NCI-H1092 (cell line): ENCODE measurements at places on chromosomes 2 and 18.
A peak's percentile ranks its signal among the peaks of the same experiment; 100 is the strongest.

GRCh38 chr2:76579911-76580310, 869.2 kb upstream of the GCFC2 start:
- no peak for DNase-seq

- no peak for DNase-seq
These were observed 20.2 kb downstream of the PIK3C3 start for GRCh38 chr18:41975284-41975683.

GRCh38 chr2:232488721-232489300, 1.2 kb upstream of the ECEL1 start:
- DNase-seq = no peak

- DNase-seq = peak; percentile 4
These were observed at the start of gene EMX1 for GRCh38 chr2:72917138-72917876. Gene EMX1 (plus strand): TSS chr2:72917519. CDS start chr2:72917853, 334 bp downstream.

GRCh38 chr18:52344881-52345280, 4.9 kb downstream of the DCC start:
- DNase-seq = no peak

GRCh38 chr18:12767580-12768155, 64.8 kb downstream of the PSMG2 start:
- no peak for DNase-seq

DNA sequence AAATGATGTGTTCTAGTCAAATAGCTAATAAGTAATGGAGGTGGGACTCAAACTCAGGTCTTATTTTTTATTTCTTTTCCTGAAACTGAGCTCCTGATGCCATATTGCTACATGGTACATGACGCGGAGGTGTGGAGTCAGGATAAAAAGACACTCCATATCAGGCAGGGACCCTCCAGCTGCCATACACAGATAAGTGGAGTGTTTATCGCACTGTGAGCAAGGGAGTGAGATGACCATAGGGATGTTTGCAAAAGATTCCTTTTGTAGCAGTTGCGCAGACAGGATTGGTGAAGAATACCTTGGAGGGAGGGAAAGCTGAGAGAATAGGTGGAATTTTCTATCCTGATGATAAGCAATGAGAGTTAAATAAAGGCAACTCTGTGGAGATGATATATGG, 657.2 kb downstream of the RNF144A start:
- no peak for DNase-seq

GRCh38 chr18:27136208-27136535, 48.9 kb downstream of the CHST9 start:
- DNase-seq = no peak

DNA sequence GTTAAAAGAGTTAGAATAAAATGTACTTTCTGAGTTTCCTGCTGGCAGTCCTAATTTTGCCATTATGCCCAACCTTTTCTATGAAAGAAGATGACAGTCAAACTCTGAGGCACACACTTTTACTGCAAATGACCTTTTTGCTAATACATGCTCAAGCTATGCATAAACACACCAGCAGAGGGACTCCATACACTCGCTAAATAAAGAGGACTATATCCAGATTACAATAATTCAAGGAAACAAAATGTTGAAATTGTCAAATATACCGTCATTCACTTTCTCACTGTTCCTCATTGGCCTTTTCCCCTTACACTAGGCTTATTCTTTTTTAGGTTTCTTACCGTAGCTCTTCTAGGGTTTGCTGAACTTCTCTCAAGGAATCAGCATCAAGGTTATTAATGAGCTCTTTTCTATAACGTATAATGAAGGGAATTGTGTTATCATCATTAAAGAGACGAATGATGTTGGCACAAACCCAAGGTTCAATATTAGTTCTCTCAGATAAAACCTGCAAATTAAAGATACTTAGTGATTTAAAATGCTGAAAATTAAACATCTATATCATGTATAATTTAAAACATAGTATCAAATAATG, 25.7 kb downstream of the SRBD1 start:
- no peak for DNase-seq

DNA sequence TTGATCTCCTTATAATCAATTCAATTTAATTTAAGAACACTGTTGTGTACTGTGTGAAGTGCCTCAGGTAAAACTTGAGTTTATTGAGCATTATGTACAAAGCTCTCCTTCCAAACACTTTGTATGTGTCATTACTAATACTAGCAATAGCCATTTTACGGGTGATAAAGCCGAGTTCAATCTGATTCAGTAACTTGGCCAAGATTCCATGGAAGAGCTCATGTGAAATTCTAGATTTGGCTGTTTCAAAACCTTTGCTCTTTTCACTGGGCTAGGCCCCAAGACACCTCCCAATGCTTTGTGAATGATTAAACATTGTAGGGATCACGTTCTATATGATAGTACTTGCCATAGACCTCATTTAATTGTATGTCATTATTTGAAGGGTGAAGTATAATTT, 8.9 kb upstream of the NFE2L2 start:
- no peak for DNase-seq

GRCh38 chr18:26159353-26159752, 25.7 kb downstream of the PSMA8 start:
- DNase-seq = no peak

- no peak for DNase-seq
These were observed 22.6 kb upstream of the USP34 start for GRCh38 chr2:61493523-61493942.

GRCh38 chr2:100485396-100485795, 15.1 kb downstream of the NMS start:
- DNase-seq = no peak

DNA sequence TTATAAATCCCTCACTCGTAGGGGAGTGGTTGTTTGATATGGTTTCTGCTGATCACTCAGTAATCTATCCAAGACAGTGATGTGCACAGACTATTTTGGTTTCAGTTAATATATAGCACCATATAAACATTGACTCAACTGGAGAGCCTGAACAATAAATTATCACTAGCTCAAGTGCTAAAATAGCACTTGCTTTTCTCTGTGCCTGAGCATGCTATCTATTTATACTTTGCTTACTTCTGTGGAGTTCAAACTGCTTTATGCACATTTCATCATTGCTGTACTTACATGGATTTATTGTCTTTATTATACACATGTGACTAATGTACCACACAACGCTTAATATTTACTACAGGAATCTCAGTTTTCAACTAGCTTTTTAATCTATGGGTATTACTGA, 133.6 kb downstream of the BCL2 start:
- no peak for DNase-seq

DNA sequence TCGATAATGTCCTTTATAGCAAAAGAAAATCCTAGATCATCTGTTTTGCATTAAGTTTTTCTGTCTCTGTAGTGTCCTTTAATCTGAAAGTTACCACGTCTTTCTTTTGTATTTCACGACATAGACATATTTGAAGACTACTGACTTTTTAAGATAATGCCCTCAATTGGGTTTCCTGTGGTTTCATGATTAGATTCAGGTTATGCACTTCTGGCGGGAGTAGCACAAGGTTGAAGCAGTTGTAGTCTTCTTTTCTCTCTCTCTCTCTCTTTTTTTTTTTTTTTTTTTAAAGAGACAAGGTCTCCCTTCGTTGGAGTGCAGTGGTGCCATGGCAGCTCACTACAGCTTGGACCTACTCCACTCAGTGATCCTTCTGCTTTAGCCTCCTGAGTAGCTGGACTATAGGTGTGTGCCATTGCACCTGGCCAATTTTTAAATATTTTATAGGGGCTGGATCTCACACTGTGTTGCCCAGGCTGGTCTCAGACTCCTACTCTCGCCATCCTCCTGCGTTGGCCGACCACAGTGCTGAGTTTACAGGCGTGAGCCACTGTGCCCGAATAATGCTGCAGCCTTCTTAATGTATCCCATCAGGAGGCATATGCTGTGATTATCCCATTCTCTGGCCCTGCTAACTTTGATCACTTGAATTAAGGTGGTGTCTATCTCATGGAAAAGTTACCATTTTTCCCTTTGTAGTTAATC, 3.9 kb downstream of the INPP4A start:
- DNase-seq = no peak

- no peak for DNase-seq
These were observed 5.2 kb upstream of the SPAST start for GRCh38 chr2:32058130-32058529.

DNA sequence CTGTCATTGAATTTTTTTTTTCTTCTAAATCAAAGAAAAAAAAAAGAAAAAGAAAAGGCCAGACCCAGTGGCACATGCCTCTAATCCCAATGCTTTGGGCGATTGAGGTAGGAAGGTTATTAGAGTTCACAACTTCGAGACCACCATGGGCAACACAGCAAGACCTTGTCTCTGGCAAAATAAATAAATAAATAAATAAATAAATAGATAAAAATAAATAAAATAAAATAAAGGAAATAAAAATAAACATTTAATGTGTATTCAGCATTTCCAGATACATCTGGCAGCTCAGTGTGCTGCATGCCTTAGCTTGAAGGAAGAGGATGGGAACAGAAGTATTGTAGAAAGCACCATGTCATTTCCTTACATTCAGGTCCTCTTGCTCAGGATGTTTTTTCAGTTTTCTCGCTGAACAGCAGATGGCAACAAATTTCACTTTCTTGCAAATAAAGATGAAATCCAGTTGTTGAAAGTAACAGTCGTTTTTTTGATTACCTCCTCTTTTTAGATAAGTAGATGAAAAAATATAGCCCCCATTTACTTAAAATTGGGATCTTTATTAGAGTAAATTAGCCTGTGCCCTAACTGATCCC, 25.7 kb upstream of the FAM178B start:
- peak; percentile 19 for DNase-seq

DNA sequence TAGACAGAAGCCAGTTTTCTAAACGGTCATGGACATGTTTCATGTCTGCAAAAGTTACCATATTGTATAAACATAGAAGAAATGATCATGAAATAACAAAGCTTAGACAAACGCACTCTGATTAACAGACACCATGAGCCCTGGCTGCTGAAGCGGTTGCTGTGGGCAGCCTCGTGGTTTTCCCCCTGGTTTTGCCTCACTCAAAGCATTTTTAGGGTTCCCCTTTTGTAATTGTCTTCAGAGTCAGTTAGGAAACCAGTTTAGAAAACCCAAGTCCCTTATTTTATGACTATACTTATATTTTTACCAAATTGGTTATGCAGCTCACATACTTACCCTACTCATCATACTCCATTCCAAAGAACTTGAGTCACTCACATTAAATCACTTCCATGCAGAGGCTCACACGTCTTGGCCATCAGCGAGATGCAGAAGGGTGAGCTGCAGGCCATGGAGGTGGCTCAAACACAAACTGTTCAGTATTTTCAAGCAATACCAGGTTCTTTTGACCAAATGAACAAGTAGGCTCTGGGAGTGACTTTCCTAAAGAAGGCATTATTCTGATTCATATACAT, 105.6 kb upstream of the SALL3 start:
- DNase-seq = no peak

- DNase-seq = no peak
These were observed 56.1 kb downstream of the RBM43 start for GRCh38 chr2:151205571-151205970.

- DNase-seq = no peak
These were observed 394.8 kb downstream of the DCDC2C start for GRCh38 chr2:4098137-4098536.

DNA sequence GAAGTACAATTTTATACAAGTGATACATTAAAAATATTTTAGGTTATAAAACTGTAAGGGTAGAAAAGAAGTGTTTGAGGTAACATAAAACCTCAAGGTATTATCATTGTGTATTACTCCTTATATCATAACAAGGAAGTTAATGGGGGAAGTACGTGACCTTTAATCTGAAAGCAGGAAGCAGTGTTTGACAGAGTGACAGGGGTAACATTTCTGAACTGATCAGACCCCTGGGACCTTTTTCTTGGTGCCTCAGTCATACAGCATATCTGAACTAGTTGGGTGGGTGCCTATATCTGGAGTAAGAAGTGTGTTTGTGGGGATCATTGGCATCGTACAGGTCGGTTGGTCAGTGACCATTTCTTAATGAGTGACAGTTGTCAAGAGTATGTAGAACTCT, 43.0 kb downstream of the MALT1 start:
- no peak for DNase-seq

DNA sequence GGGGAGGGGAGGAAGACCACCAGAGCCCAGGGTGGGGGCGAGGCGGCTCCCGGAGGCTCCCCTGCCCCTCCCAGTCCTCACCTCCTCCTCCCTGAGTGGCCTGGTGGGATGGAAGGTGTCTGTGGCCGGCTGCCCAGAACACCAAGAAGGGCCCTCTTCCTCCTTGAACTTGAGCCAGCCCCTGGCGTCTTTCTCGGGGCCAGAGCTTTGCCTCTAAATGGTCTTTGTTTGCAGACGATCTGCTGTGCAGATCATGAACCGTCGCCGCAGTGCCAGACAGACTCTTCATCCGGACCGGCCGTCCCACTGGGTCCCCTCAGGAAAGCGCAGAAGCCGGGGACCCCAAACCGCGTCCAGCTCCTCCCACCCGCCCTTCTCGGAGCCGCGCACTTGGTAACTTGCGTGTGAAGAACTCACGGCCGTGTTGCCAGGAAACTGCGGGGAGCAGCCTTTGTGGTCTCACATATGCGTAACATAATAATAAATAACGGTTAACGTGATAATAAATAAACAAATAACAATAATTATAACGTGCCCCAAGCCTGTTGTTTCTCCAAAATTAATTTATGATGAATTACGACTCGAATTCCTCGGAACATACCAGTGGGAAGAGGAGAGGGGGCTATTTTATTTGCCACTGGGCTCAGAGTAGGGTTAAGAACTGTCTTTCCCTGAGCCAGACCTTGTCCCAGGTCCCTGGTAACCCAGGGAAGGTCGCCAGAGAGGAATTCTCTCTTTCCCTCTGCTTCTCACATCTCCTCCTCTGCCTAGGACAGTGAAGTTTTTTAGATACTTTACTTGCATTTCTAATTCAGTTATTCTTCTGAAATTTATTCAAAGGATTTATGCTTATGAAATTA, 41.0 kb downstream of the PTGR3 start:
- peak; percentile 85 for DNase-seq

- no peak for DNase-seq
These were observed 72.0 kb downstream of the CDH7 start for GRCh38 chr18:65822826-65823225.

GRCh38 chr2:58146707-58147106, 94.4 kb downstream of the FANCL start:
- no peak for DNase-seq

DNA sequence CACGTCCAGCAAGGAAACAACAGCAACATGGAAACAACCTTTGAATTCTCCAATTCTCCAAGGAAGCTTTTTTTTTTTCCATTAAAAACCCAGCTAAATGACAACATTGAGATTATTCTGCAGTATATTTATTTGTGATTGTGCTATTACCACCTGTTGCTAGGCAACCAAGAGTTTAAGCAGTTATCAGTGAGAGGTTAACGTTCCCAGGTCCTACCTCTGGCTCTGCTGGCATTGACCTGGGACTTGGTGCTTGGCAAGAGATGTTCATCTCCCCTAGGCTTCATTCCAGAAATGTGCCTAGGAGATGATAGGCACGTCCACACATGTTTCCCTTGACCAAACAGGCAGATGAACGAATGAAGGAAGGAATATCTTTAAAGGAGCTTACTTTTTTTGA, 157.0 kb downstream of the TDRD15 start:
- DNase-seq = no peak

DNA sequence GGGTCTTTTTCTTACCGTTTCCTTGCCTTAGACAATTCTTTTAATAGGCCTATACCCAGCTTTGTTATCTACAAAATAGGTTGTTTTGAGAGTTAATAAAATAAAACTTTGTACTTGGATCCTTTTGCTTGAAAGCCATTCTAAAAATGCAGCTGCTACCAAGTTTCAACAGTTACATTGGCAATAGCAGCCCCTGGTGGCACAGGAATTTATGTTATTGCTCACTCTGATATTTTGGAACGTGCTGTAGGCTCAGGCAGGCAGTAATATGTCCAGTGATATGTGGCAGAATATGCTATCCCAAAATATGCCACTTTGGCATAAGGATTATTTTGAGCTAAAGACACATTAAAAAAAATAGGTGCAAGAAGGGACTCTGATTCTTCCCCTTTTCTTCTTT, 6.7 kb upstream of the COMMD1 start:
- no peak for DNase-seq
